Fibroblast of skin of scalp (primary cell): ENCODE measurements at places on chromosomes 1 and 21.
A peak's percentile ranks its signal among the peaks of the same experiment; 100 is the strongest.

- DNase-seq, result peak; percentile 98
Observed at GRCh38 chr1:118963456-118964430, 24.4 kb downstream of the TBX15 start.

DNA sequence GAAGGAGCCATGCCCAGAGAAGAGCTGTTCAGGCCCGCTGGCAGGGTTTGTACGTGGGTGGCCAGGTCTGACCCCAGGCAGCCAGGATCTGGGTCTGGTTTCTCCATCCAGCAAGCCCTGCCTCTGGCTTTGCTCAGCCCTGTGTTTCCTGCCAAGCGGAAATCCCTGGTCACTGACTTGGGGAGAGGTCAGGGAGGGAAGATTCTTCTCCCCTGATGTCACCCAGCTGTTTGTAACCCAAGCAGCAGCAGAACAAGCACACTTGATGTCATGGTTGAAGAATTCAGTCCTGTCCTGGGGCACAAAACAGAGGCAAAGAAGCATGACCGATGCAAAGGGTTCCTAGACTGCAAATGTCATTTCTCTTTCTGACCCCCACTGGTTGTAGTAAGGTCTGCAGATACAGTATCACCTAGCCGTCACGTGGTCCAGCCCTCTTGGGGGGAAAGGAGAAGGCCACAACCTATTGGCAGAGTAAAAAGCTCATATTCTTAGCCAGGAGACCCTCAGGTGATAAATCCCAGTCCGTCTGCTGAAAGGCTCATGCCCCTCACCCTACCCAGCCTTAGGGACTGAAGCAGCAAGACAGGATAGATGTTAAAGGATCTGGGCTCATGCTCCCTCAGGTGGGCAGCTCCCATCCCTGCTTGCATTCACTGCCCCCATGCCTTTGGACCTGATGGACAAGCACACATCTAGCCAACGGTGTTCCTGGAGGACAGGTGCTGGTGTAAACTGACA lies 120.9 kb downstream of the SYT2 start:
- DNase-seq, result peak; percentile 99

DNA sequence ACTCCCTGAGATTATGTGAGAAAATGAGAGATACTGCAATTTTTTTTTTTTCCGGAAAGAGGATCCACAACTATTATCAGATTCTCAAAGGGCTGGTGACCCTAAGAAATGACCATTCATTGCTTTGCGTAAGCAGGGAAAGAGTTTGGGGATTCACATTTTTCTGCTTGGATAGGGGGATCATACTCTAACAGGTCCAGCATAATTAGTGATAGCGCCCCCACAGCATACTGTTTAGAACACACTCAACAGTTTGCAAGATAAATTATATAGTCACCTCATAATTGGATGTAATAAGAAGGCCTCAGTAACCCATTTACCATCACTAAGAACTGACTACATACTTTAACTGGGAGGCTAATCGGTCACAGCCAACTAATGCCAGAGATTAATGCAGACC lies 1.9 kb downstream of the CCT3 start:
- DNase-seq, result no peak

DNA sequence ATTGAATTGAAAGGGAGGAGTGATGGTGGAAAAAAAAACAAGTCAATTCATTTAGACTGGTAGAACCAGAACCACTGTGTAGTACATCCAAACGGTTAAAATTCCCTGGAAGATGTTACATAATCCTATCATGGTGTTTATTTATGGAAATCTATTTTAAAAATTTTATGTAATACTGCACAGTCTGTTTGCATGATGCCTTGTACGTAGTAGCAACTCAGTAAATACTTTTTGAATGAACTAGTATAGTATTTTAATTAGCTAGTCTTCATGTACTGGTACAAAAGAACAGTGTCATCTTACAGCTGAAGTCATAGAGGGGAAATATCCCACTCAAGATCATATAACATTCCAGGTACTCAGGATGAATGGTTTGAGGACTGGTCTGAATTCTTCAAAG lies 27.0 kb upstream of the IER5 start:
- DNase-seq, result no peak

GRCh38 chr21:45572231-45572630 lies 30.0 kb upstream of the SLC19A1 start:
- DNase-seq, result no peak

DNA sequence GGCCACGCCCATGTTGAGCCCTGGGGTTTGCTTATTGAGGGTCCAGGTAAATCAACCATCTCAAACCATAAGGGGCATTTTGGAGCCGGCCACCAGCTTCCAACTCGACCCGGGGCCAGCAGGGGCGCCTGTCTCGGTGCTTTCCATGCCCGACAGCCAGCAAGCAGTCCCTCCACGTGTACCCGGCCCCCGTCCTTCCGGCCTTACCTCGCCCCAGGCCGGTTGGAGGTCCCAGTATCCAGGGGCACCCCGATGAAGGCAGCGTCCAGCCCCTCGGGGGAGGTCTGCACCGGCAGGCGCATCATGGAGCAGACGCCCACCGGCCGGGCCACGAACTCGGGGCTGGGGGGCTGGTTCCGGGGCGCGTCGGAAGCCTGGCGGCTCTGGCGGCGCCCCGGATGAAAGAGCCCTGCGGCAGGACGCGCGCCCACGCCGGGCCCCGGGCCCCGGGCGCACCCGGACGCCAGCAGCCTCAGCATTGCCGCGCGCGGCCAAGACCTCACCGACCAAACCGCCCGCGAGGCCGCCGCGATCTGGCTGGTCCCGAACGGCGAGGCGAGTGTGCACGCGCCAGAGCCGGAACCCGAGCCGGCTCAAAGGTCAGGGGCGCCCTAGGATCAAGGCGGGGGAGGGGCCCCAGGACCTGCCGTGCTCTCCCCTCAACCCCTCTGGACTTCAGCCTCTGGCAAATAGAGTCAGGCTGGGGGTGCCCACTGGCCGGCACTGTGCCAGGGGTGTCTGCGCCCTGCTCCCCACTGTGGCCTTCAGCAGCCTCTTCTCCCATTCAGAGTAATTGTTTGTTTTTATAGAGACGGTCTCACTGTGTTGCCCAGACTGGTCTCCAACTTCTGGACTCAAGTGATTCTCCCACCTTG lies at the start of gene AGMAT:
AGMAT (minus strand) TSS at position 563 of the 875 bp plus-strand sequence; CDS start at position 479, 84 bp downstream.
- peak; percentile 51 for DNase-seq

GRCh38 chr1:108916788-108917187 lies 40.0 kb downstream of the GPSM2 start:
- no peak for DNase-seq

DNA sequence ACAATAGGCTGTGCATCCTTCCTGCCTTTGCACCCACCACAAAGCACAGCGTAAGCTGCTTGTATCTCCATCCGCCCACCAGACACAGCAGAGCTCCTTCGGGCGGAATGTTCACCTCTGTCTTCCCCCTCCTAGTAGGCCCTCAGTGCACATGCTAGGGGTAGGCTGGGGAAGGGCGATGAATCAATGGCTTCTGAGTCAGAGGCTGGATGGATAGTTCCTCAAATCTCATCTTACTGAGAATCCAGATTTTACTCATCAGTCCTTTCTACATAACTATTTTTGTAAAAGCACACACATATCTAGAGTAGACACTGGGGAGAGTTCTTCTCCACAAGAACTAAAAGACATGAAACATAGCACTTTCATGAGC lies 73.8 kb downstream of the BCAR3 start:
- peak; percentile 58 for DNase-seq

DNA sequence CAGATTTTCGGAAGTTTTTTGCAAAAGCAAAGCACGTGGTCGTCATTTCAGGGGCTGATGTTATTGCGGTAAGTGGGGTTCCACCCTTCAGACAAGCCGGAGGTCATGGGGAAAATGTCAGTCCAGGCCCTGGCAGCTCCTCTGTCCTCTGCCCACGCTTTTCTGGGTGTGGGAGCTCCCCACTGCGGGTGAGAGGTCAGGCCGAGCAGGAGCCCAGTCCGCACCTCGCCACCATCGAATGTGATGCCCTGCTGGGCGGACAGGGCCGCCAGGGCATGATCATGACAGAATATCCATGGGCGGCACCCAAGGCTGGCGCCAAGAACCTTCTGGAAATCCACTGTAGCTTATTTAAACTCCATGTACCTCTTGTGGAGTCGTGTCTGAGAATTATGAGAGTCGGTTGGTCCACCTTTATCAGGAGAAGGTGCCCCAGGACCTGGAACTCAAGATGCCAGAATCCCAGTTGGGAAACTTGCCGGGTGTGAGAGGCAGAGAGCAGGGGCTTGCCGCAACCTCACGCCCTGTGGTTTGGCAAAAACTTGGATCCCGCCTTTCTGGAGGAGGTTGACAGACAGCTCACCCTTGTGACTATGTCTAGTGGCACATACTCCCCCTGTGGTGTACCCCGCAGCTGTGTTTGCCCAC lies 6.9 kb downstream of the DIRAS3 start:
- DNase-seq, result no peak

DNA sequence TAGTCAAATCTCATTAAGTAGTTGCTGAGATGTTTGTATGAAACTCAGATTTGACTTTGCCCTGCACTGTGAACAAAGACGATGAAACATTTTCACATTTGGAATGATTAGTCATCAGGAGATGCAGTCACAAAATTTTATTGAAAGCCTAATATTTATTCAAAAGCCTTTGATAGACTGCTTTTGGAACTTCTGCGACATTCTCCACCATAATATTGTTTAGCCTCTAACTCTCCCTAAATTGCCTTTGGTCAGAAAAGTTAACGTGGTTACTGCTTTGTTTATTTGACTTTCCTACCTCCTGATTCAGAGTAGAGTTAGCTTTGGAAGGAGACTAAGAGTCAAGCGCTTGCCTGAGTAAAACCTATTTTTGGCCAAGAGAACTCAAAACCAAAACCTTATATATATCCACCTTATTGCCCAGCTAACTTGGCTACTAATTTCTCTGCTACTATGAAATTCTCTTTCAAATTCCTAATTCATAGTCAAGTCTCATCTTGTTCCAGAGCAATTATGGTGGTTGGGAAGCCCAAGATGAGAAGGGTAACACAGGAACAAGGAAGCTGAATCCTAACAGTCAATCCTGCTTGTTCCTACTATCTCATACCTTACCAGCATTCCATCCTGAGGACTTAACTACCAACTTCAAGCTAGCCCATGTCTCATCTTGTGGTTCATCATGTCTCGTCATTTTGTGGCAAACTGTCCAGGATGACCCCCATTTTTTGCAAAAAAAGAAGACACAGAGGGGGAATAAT lies 429.6 kb downstream of the USP25 start:
- DNase-seq, result peak; percentile 38

DNA sequence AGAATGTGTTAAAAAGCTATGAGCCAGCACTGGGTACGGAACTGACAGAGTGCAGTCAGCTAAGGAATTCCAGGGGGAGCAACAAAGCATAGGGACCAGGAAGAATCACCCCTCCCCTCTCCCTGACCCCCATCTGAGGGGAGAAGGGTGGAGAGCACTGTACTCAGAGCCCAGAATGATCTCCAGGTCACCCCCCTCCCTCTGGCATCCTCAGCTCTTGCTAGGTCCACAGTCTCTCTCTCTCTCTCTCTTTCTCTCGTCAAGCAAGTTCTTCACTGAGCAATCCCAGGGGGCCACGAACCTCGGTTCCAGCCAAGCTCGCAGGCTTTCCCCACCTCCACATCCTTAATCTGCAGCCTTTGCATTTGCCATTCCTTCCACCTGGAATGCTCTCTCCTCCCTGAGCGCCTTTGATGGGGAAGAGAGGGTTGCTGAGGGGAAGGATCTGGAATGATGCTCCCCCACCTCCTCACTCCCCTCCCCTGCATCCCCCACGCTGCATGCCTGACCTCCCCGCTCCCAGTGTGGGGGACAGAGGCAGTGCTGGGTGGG lies 6.7 kb upstream of the WASF2 start:
- peak; percentile 73 for DNase-seq

GRCh38 chr1:43359696-43360095 lies 915 bp downstream of the CDC20 start:
- no peak for DNase-seq

GRCh38 chr1:5953386-5953785 lies 38.8 kb downstream of the NPHP4 start:
- no peak for DNase-seq

- DNase-seq, result no peak
Observed at GRCh38 chr1:104760017-104760416, 1010.3 kb downstream of the AMY1C start.

- DNase-seq, result no peak
Observed at GRCh38 chr1:70247768-70248167, 26.6 kb downstream of the SRSF11 start.

- no peak for DNase-seq
Observed at GRCh38 chr1:247210062-247210375, 38.2 kb upstream of the ZNF124 start.
